ENCODE measurements at places on chromosomes 1 and 21.
A peak's percentile ranks its signal among the peaks of the same experiment; 100 is the strongest.

DNA sequence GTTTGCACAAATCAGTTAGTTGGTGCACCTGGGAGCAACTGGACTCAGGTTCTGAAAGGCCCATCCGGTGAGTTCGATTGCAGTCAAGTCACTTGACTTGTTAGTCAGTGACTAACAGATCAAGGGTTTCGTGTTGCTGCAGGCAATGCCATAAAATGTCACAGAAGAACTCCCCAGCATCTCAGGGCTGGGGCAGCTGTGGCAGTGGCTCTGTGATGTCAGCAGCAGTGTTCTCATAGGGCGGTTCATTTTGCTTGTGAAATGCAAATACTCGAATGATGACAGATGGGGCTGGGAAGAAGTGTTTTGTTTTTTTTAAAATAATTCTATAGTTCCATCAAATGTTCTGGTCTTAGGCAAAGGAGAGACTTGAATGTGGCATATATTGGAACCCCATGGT, 287.8 kb downstream of the LMX1A start:
- no peak for DNase-seq

DNA sequence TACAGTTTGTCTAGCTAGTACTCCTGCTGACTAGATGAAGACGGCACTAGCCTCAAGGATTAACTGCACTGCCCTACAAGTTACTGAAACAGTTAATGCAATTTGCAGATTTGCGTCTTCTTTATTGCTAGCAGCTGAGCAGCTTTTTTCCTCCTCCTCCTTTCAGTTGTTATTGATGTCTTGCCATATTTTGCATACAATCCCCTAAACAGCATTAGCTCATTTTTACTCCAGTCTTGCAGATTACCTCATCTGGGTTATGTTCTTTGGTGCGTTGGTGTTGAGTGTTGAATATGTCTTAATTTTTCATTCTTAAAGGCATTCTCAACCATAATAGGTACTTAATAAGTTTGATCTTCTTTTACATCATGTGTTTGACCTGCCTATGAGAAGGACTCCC, 363.4 kb upstream of the LYPLAL1 start:
- DNase-seq, result no peak

- DNase-seq, result no peak
Measured at GRCh38 chr21:33510826-33511225, 19.3 kb upstream of the DNAJC28 start.

GRCh38 chr1:86229405-86229975, 72.9 kb upstream of the COL24A1 start:
- no peak for DNase-seq

DNA sequence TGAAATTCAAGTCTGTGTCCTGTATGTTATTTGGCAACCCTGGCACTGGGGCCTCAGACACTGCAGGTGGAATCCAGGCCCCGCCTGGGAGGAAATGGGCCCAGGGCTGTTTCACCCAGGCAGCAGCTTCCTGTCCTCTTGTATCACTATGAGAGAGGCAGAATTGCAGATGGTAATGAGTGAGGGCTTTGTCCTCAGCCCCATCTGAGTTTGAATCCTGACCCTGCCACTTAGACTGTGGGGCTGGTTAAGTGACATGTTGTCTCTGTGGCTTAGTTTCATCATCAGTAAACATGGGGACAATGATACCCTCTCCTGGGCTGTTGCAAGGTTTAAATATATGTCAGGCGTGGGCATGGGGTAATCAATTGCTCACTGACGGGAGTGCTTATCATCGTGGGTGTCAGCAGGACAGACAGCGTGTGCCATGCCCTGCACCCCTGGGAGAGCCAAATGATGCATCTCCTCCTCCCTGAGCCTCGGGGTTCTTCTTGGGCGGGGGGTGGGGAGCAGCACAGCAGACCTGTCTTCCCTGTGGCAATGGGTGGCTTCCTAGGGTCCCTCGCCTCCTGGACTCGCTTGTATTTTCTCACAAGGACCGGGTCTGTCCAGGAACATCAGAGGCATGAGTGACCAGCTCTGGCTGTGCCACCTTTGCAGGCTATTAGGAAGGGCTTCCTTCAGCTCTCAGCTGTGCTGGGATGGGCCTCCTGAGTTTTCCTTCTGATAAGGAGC, 42.1 kb downstream of the ARHGEF10L start:
- DNase-seq, result no peak

DNA sequence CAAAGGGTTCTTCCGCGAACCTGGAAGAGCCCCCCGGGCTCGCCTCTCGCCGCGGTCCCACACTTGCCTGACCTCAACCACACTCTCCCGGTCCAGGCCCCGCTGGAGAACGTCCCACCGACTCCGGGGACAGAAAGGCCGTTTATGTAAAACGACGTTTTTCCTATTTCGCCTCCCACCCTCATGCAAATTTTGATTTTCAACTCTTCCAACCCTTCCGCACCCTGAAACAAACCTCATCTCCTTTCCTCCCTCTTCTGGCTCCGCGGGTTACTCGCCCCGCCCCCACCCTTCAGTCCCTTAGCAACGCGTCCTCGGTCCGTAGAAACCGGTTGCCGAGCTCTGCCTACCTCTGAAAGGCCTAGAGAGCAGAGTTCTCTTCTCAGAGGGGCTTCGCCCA, at the start of gene C1orf141:
Gene C1orf141, minus strand, starts transcription at position 276 of the 400 bp plus-strand sequence. CDS start 7,730 bp downstream, outside the sequence.
- DNase-seq, result peak; percentile 45

GRCh38 chr1:54795841-54796468, 5.2 kb downstream of the TTC22 start:
- DNase-seq, result no peak

DNA sequence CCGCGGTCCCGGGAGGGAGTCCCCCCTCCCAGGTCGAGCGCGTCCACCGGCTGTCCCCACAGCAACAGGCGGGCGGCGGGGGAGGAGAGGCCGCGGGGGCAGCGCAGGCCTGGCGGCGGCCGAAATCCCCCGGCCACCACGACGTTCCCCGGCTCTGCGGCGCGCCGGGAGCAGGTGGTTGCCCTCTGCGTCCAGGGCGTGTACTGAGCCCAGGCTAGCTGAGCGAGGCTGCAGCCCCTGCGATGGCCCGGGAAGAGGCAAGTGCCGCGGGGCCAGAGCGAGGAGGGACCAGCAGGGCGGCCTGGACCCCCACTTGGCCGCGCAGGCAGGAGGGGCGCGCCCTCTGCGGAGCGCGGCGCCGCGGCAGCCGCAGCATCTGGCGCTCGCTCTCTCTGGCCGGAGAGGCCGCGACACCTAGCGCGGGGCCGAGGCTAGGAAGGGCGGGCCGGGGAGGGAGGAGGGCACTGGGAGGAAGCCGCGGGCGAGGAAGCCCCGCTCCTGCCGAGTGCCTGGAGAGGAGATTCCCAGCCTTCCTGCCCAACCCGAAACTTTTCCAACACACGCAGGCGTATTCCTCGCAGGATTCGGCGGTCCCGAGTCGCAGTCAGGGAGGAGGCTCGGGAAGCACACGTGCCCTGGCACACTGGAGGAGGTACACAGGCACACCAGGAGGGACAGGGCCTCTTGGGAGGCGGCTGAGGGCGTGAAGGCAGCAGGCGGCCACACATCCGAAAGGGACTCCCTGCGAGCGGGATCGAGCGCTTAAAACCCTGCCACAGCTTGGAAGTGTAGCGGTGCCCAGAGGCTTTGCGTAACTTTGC, 4.9 kb upstream of the PROX1 start:
- peak; percentile 48 for DNase-seq
